ENCODE measurements at places on chromosomes 3 and 15.

DNA sequence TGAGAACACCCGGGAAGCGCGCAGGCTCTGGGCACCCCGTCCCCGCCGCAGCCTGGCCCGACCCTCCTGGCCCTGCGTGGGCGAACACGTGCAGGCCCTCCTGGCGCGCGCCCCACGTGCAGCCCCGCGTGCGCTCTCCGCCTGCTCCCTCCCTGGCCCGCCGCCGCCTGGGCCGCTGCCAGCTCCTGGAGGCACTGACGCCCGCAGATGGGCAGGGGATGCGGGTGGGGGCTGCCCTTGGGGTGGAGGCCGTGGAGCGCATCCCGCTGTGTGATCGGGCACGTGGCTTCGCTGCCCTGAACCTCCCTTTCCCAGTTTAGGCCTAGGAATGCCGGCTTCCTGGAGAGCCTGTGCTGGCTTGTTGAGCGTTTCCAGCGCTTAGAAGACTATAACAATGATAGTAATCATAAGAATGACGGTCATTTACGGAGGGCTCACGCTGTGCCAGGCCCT, 104.6 kb upstream of the SLC6A6 start:
- DNase-seq, result no peak

DNA sequence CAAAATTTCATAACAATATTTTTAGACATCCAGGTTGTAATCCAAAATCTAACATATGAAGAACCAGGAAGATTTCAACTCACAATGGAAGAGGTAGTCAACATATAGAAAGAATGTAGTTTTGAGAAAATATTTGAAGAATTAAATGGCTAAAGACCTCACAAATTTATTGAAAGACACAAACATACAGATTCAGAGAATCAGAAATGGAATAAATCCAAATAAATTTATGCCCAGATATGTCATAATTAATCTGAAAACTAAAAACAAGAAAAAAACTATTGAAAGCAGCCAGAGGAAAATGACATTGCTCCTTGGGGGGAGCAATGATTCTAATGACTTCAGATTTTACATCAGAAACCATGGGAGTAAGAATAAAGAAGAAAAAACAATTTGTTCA, 75.8 kb downstream of the TCF12 start:
- no peak for DNase-seq

- no peak for DNase-seq
Observed at GRCh38 chr15:67076147-67076843, 10.9 kb downstream of the SMAD3 start.

GRCh38 chr3:105647047-105647446, 221.8 kb downstream of the CBLB start:
- no peak for DNase-seq

Data from stimulated activated CD8-positive, alpha-beta memory T cell treated with anti-CD3 and anti-CD28 coated beads, Interleukin-4, amount 100 ng/mL, for 1 hour (primary cell).